ENCODE measurements at places on chromosomes 4 and X.

DNA sequence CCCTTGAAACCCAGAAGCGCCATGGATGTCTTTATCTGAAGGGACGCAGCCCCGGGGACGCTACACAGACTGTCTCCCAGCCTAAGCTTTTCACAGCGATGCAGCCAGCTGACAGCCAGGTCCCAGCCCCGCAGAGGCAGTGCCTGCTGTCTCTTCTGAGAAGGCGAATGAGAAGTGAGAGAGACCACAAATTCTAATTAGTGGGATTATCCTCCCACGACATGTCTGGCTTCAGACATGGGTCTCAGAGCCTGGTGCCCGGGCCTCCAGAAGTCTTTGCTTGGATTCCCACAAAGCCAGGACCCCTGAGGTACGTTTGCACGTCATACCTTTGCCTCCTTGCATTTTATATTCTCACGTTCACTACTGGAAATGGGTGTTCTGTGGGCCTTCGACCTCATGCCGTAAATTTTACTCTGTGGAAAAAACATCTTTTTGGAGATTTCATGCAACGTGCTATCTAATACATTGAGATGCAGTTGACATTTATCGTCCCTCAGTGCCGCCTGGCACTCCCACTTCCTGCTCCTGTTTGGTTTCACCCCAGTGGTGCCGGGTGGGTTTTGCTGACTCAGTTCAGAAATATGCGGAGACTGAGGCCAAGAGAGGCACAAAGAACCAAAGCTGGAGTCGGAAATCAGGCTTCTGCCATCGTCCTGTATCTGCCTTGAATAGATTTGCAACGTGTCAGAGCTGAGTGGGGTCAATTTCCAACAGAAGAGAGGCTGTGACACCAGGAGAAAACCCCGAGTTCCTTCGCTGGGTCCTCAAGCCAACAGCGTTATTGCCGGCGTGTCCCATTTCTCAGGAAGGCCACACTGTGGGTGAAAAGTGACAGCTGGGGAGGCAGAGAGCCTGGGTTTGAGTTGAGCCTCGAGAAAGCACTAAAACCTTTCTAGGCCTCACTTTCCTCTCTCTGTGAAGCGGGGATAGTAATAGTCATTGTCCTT is 114.4 kb downstream of the STK32B start:
- DNase-seq = no peak

DNA sequence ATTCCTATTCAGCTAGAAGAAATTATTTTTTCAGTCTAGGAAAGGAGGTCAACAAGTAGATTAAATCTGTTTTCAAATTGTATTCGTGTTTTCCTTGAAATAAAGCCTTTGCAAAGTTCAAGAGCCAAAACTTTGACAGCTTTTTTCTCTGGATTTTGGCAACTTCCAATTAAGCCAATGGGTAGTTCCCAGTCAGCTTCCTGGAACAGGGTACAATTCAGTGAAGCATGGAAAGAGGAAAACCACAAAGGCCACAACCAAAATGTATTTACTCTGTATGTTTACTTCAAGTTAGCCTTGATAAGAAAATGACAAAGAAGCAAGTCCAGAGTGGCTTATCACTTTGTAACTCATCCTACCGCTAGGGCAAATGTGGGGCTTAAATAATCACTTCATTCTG is 188.6 kb downstream of the COMMD8 start:
- no peak for DNase-seq

DNA sequence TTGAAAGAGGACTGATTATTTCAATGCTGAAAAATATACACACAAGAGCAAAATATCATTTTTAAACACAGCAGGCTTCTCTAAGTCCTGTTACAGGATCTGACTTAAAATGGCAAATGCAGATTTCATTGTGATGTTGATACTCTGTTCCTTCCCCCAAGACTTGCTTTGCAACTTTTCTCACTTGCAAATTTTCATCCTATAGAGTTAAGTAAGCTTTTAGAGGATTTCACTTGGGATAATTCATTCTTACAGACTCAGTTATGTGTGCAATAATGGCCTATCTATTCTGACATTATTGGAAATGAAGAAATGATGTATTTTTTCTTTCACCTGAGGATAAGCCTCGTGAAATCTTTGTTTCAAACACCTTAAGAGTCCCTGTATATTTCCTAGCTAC is 2403.2 kb downstream of the ARAP2 start:
- no peak for DNase-seq

- DNase-seq = no peak
These were observed 8.5 kb downstream of the PTTG2 start for GRCh38 chr4:37968747-37969146.

- DNase-seq = peak; percentile 76
These were observed 778 bp downstream of the CASP3 start for GRCh38 chr4:184648313-184649025.

- DNase-seq = no peak
These were observed 38.9 kb downstream of the ACOX3 start for GRCh38 chr4:8401665-8402064.

DNA sequence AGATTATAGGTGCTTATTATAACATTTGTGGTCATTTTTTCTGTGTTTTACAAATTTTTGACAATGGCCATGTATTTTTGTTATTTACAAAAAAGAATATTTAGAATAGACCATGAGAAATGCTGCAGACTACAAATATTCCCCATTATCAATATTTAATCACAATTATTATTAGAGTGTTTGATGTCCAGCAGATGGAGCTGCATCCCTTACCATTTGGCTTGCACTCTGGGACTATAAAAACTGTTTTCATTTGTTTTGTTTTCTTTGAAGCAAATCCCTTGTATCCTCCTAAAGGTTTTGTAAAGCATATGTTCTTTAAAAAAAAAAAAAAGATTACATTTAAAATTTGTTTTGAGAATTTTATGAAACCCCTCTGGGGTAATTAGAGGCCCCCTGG is 85.6 kb upstream of the CXorf66 start:
- no peak for DNase-seq

- DNase-seq = no peak
These were observed 20.4 kb upstream of the PDLIM5 start for GRCh38 chr4:94431388-94431787.

DNA sequence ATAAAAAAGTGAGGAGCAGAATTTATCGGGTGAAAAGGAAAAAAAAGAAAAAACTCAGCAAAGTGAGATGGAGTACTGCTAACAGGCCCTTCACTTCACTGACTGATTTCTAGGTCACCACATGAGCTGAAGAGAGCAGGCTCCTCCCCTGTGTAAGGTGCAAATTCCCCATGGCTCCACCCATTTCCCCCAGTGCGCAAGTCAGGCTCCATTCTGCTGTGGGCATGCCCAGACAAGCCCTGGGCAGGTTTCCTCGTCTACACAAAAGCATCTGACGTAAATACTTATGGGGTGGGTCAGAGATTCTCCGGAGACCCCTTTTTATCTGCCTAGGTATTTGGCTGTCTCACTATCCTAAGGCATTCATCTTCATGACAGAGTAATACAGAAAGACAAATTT is 157.9 kb downstream of the MAGEB5 start:
- no peak for DNase-seq

DNA sequence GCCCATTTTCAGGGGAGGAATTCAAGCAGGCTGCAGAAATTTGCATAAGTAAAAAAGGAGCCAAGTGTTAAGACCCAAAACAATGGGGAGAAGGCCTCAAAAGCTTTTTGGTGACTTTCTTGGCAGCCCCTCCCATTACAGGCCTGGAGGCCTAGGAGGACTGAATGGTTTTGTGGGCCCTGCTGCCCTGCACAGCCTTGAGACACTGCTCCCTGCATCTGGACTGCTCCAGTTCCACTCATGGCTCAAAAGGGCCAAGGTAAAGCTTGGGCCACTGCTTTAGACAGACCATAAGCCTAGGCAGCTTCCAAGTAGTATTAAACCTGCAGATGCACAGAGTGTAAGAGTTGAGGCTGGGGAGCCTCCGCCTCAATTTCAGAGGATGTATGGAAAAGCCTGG is 501.6 kb downstream of the MID1IP1 start:
- DNase-seq = no peak

DNA sequence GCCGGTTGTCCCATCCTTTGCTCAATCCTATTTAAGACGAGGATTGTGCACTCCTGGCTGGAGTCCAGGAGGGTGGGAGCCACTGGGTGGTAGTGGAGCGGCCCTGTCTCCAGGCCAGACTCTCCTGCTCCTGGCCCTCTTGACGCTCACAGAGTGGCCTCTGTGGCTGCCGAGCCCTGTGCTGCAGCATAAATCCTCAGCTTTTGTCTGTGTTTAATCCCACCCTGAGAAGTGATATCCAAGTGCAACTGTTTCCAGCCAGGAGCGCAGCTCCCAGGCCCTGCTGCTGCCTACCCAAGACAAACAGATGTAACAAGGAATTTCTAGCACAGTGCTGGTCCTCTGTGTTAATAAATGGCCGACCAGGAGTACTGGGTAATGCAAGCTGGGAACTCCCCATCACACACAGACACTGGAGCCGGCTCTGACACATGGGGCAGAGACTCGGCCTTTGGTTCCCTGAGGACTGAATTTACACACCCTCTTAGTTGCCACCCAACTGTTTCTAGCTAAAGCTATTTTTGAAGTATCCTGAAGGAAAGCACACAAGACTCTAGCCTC is 85.3 kb downstream of the GATB start:
- no peak for DNase-seq

DNA sequence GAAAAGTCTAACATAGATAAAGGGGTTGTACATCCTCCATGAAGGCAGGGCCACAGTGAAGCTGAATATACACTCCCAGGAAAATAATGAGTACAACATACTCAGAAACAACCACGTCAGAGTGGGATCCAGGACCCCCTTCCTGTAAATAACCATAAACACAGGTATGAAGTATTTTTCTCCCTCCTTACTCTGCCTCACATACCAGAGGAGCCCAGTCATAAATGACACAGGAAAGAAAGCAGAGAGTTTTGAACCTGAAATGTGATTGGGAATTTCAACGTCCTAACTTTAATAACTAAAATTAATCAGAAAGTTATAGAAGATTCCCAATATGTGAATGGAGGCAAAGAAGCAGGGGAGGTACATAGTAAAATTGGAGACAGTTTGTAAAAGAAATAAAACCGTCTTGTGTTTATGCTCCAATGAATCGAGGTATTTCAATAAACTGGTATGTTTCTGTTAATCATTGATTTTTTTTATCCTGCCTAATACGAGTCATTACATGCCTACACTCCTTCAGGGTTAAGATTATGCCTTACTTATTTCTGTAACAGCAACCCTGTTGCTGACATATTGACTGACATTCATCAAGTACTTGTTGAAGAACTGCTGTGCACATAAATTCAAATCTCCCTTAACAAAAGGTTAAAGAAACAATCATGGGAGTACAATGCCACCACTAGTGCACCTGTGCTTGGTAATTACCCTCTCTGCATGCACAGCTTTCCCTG is 431.3 kb downstream of the KCNIP4 start:
- no peak for DNase-seq

GRCh38 chr4:53706422-53707032 is 115.2 kb upstream of the LNX1 start:
- DNase-seq = peak; percentile 17

- no peak for DNase-seq
These were observed 91.5 kb upstream of the PDLIM3 start for GRCh38 chr4:185626798-185627197.

- no peak for DNase-seq
These were observed 64.4 kb downstream of the ASMT start for GRCh38 chrX:1679238-1679637.

GRCh38 chr4:93466446-93466845 is 362.1 kb upstream of the ATOH1 start:
- no peak for DNase-seq

GRCh38 chr4:127113844-127114362 is 518.9 kb upstream of the INTU start:
- DNase-seq = no peak

GRCh38 chr4:15238720-15239119 is 189.1 kb upstream of the C1QTNF7 start:
- DNase-seq = no peak

DNA sequence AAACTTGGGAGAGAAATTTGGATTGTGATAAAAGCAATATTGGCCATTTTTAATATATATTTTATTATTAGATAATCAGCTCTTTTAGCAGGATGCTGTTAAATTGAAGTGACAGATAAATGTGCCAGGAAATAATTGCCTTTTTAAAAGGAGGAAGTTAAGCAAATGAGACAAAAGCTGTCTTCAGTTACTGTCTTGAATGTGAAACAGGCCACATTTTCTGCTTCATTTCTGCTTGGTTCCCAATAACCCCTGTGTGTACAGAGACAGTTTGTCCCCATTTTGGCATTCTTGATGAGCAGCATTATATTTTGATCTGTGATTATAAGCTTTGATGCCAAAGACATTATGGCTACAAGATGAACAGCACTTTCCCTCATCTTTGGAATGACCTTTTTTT is 953 bp downstream of the EPGN start:
- no peak for DNase-seq

DNA sequence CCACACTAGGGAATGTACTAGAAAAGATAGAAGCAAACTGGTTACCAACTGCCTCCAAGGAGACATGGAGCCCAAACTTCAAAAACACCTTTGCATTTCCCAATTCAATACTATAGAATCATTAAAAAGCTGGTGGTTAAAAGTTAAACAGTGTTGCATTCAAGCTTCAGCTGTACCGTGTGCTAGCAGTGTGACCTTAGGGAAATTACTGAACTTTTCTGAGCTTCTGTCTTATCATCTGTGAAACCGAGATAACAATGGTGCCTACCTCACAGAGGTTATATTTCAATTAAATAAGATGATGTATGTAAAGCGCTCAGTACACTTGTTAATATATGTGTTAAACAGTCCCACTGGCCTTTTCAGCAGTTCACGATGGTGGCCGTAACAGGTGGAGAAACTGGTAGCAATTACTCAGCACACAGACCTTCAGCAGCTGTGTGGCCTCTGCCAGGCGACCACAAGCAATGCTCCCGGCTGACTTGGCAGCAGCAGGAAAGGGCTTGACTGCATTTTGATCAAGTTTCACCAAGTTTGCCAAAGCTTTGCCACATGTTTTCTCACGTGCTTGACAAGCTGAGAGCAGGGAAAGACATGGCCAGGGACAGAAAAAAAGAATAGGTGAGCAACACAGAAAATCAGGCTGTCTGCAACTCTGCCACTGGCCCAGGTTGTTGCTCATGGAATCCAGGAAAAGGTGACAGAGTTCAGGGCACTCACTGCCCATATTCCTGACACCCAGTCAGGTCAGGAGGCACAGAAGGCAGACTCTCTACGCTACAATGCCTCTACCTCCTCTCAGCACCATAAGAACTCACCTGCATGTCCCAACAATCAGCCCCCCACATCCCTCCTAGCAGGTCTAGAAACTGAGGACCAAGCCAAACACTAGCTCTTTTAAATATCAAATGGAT is 72.1 kb downstream of the PARM1 start:
- DNase-seq = no peak

- DNase-seq = no peak
These were observed 63.0 kb upstream of the STOX2 start for GRCh38 chr4:183842129-183842528.

- no peak for DNase-seq
These were observed 145.5 kb downstream of the SHOX start for GRCh38 chrX:776061-776460.
